Cerebellar nuclear complex (tissue), 1 donor: ENCODE measurements at places on chromosomes 2 and 18.

GRCh38 chr2:10444463-10444862 lies 3.7 kb downstream of the ODC1 start:
- no peak for DNase-seq

DNA sequence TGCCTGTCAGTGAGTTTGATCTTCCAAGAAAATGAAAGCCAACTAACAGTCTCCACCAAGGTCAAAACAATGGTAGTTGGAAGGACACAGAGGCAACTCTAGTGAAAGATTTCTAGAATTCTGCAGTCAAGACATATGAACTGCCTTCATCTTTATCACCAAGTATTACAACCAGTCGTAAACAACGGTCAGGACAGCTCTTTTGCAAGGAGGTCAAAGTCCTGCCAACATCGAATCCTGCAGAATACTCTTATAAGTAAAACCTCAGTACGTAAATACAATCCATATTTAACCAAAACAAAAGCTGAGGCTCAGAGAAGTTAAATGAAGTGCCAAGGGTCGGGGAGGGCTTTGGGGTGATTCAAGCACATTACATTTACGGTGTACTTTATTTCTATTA lies 3.1 kb downstream of the FEZ2 start:
- no peak for DNase-seq

GRCh38 chr2:28870146-28870891 lies at the start of gene TRMT61B:
Gene TRMT61B, minus strand, starts transcription at chr2:28870309. Its CDS starts 32 bp downstream, at chr2:28870277.
- DNase-seq: peak; percentile 37

DNA sequence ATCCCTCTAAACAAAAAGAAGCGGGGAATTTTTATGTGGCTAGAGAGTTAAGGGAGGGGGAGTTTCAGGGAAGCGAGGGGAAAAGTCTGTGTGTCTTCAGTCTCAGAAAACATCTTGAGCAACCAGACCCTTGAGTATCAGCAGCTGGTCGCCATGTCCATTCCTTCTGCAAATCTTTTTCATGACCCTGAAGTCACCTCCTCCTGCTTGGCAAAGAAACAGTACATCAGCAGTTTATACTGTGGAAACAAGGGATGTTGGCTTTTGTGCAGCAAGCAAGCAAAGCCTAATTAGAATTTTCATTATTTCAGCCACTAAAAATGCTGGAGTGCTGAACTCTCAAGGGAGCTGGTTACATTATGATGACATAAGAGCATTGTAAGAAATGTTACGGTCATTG lies 187.4 kb upstream of the SLC8A1 start:
- no peak for DNase-seq

DNA sequence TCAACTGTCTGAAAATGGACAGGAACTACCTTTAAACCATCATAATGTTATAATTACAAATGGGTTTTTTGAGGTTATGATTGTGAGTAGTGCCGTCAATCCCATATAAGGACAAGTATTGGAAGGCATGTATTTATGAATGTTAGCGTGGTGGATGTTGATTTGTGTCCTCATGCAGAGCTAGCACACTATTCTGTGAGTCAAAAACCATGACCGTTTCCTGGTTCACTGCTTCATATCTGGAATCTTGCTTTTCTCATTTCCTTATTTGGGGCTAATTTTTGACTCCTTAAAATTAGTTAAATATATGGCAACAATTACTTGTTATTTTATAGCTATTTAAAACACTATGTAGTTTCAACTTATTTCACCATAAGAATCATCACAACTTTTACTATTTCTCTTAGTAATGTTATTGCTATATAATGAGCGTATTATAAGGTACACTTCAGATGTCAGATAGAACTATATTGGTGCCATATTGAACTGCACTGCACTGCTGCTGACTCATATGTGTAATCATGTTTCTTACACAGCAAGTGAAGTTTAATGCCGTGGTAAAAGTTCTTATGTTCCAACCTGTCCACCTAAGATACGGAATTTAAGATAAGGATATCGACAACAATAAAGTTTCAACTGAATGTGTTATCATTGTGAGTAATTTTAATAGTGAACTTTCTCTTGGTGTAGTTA lies 192.8 kb downstream of the PTGR3 start:
- no peak for DNase-seq

GRCh38 chr18:27447451-27447881 lies 262.4 kb upstream of the CHST9 start:
- DNase-seq: no peak

DNA sequence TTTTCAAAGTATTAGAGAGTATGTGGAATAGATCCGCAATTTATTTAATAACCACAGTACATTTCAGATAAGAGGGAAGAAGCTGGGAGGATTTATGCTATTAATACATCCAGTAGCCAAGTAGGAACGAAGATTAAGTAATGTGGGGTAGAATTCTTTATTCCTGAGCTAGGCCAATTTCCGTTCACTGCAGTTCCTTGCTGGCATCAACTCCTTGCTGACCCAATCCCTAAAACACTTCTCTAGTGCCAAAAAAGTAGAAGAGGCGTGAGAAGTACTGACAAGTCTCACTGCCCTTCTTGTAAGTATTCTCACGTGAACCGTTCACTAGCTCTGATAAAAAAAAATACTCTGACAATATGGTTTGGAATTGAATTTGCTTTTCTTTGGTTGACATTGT lies 211.4 kb downstream of the EPHA4 start:
- DNase-seq: no peak

GRCh38 chr2:122319539-122320132 lies 564.2 kb downstream of the TSN start:
- no peak for DNase-seq

DNA sequence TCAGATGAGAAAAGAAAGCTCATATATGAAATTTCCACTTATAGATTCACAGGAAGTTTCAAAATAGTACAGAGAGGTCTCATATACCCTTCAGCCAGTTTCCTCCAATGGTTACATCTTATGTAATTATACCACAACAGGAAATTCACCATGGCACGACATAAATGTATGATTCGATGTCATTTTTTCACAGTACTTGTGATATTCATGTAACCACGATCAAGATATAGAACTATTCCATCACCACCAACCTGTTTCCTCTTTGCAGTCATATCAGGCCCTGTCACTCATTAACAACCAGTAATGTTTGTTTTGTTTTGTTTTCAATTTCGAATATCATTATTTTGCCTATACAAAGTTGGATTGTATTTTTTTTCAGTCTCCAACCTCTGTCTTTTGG lies 314.3 kb upstream of the POU3F3 start:
- no peak for DNase-seq

DNA sequence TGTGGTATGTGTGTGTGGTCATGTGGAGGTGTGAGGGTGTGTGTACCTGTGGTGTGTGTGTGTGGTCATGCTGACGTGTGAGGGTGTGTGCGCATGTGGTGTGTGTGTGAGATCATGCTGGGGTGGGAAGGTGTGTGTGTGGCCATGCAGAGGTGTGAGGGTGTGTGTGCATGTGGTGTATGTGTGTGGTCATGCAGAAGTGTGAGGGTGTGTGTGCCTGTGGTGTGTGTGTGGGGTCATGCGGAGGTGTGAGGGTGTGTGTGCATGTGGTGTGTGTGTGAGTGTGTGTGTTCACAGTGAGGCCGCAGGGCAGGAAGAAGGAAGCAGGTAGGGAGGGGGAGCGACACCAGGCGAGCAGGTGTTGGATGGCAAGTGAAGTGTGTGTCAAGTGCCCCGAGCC lies 259.0 kb downstream of the LOXHD1 start:
- no peak for DNase-seq

GRCh38 chr2:149612122-149612521 lies 24.5 kb upstream of the MMADHC start:
- no peak for DNase-seq

GRCh38 chr2:6773007-6773693 lies 92.6 kb downstream of the CMPK2 start:
- DNase-seq: no peak

GRCh38 chr2:233470011-233470687 lies 96.4 kb downstream of the USP40 start:
- no peak for DNase-seq

DNA sequence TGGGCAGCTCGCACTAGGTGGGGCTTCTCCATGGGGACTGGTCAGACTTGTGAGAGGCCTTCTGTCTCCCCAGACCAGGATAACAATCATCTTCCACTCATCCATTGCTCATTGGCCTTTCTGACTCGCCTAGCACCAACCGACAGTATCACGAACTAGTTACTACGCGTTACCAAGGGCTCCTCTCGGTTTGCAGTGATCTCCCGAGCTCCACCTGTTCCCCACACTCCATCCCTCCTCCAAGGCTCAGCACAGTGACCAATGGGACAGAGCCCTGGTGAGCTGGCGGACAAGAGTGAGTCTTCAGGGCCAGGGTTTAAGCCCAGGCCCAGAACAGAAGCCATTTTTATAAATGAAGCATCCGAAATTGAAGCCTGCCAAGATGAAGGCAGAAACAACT lies 42.8 kb upstream of the SMAD7 start:
- no peak for DNase-seq

GRCh38 chr2:161745866-161746614 lies 121.8 kb downstream of the SLC4A10 start:
- no peak for DNase-seq

- DNase-seq: no peak
Measured at GRCh38 chr18:55953326-55953725, 365.3 kb upstream of the TCF4 start.

GRCh38 chr2:179613701-179614100 lies 247.7 kb downstream of the ZNF385B start:
- no peak for DNase-seq

- DNase-seq: no peak
Measured at GRCh38 chr2:73156539-73157124, 43.9 kb upstream of the RAB11FIP5 start.

DNA sequence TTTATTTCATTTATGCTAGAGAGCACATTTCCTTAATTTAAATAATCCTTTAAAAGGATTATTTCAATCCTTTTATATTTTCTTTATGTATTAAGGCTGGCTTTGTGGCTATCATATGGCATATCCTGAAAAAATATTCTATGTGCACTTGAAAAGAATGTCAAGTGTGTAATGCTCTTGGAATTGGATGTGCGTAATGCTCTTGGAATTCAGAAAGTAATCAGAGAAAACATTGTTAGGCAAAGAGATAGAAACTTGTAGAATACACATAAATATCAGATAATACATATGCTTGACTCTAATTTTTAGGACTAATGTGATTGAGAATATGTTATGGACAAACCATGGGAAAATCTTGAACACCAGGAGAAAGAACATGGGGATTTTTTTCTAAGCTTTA lies 197.5 kb upstream of the COL3A1 start:
- no peak for DNase-seq

DNA sequence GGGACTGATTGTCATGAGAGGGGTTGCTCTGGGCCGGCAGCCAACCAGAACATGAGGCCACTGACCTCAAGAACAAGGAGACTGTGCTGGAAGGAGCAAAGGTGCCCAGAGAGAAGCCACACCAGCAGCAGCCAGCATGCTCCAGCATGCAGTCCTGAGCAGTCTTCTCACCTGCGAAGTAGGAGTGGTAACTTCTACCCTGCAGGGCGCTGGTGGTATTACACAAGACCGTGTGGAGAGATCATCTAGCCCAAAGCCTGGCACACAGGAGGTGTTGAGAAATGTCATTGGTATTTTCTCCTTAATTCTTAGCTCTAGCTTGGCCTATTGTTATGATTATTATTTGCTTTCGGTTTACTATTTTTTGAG lies 132.7 kb downstream of the TSN start:
- DNase-seq: no peak

DNA sequence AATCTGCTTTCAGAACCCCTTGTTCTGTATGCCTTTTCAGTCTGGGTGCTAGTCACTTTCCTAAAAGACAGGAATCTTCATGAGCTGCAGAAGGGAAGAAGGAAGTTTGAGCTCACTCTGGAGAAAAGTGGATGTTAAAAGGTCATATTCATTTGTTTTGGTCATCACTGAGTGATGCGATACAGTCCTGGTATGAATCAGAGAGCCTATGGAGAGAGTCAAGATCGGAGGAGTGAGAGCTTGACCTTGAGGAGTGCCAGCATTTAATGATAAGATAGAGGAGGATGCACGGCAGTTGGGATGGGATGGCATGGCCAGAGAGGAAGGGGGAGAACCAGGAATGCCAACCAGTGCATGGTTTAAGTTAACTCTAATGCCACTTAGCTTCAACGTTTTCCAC lies 19.6 kb downstream of the USP39 start:
- DNase-seq: no peak
